SHP77 (cell line): ENCODE measurements at places on chromosomes 13 and 19.

DNA sequence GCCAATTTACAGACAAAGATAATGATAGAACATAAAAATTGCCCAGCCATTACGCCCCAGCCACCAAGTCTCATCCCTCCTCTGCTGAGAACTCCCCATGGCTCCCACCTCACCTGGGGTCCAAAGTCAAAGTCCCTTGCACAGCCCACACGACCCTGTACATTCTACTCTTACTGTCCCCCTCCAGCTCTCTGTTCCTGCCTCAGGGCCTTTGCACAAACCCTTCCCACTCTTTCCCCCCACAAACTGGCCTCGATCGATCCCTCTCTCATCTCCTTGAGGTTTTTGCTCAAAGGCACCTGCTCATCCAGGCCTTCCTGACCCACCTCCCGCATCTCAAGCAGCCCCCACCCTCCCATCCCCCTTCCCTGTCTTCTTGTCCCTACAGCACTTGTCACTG, 1.3 kb downstream of the DOCK6 start:
- DNase-seq, result no peak

DNA sequence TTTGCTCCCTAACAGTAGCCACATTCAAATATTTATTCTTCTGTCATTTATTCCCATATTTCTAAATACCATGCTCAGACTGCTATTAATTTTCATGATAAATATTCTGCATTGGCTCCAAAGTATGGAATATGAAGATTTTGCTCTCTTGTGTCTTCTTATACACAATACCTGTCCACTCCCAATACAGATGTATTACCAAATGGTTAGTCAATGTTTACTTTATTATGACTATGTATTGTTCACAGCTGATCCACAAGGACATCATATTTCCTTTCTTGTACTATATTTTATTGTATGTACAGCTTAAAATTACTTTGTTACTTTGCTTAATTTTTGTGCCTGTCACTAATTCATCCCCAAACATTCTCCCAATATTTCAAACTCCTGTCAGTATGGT, 322.3 kb downstream of the OXGR1 start:
- DNase-seq, result no peak

DNA sequence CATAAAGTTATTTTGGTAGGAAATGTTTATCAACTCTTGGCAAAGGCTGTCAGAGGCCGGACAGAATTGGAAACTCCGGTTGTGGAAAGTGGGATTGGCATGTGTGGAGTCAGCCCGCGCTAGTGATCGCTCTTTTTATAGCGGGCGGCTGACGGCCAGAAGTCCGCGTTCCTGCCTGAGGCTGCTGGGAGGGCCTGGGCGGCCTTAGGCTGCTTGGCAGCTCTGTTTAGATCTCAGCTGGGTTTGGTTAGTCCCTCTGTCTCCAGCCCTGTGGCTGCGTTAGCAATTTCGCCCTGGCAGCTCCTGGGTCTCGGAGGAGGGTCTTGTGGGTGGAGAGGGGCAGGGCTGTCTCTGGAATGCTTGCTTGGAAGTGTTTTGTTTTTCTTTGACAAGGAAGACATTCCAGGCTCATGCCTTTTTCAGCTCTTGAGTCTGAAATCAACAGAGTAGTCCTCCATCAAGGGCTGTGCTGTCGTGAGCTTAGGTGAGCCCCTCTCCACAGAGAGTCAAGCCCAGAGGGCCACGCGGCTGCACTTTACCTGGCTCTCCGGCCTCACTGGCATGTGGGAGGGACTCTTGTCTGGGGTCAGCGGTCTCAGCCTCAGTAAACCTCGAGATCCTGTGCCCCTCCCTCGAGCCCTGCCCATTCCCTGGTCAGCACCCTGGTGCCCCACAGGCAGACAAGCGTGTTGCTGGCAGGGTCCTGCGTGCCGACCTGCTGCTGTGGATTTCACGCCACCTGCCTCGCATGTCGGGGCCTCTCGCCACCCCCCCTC, 22.5 kb downstream of the DOT1L start:
- no peak for DNase-seq

GRCh38 chr13:48636550-48636949, 17.2 kb upstream of the CYSLTR2 start:
- no peak for DNase-seq

- no peak for DNase-seq
These were observed 178.4 kb upstream of the SERP2 start for GRCh38 chr13:44195245-44195644.

DNA sequence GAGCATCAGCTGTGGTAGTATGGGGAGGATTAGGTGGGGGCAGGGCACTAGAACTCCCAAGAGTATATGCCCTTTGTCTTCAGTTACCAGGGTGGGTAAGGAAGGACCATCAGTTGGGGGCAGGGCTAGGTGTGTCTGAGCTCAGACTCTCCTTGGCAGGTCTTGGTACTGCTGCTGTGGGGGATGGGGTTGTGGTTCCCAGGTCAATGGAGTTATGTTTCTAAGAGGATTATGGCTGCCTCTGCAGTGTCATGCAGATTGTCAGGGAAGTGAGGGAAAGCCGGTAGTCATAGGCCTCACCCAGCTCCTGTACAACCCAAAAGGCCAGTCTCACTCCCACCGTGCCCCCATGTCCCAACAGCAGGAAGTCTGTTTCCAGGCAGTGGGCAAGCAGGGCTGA, 8.8 kb upstream of the ZNF578 start:
- DNase-seq, result no peak

GRCh38 chr19:2375353-2376121, 15.5 kb downstream of the TMPRSS9 start:
- no peak for DNase-seq

- no peak for DNase-seq
These were observed 23.4 kb upstream of the SLC7A10 start for GRCh38 chr19:33248954-33249613.

DNA sequence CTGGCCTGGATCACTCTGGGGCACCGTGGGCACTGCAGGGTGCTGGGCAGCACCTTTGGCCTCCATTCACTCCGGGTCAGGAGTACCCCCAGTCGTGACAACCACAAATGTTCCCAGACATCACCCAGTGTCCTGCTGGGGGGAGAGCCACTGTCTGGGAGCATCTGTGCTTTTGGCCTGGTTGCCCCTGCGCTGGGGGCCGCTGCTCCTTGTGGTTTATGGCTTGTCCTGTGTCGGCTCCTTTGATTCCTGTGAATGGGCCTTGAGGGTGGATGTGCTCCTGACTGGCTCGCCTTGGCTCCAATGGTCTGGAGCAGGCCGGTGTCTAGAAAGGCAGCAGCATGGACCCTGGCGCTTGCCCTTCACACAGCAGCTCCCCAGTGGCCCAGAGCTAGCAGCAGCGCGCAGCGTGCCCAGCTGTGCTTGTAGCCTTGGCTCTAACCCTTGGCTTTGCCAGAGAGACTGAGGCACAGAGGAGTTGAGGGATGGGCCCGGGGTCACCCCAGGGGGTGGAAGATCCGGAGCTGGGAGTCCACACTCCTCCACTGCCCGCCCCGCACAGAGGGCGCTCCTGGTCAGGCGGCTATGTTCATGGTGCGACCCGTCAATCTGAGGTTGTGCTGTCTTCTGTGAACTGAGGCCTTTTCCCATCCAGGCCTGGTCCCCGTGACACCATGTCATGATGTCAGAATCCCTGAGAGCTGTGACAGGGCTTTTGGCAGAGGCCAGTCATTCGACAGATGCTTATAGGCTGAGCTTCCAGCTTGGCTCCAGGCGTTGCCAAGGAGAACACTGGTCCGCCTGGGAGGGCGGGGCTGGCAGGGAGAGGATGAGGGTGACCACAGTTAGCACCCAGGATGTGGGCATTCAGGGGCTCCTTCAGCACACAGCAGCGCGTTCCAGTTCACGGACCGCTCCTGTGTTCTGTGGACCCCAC, 4.1 kb downstream of the DAZAP1 start:
- no peak for DNase-seq

- no peak for DNase-seq
These were observed 4.9 kb upstream of the LYPD3 start for GRCh38 chr19:43470288-43470687.

- DNase-seq, result no peak
These were observed 30.3 kb upstream of the PDCD5 start for GRCh38 chr19:32550666-32551065.

DNA sequence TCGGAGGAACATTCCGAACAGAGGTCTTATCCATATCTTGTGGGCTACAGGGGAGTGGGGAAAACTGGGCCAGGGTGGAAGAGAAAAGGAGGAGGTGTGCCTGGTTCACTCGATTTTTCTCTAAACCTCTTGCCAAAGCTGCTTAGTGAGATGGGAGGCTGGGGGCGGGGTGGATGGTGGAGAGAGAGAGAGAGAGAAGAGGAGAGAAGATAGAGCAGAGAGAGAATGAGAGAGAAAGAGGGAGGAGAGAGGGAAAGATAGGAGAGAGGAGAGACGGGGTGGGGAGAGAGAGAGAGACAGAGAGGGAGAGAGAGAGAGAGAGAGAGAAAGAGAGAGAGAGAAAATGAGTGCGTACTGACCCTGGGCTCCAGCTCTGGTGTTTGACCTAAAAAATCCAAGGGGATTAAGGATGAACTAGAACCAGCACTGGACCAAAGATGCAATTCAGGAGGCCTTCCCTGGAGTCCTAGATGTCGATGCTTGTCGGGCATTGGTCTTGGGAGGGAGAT, 14.1 kb downstream of the NOVA2 start:
- DNase-seq, result no peak

DNA sequence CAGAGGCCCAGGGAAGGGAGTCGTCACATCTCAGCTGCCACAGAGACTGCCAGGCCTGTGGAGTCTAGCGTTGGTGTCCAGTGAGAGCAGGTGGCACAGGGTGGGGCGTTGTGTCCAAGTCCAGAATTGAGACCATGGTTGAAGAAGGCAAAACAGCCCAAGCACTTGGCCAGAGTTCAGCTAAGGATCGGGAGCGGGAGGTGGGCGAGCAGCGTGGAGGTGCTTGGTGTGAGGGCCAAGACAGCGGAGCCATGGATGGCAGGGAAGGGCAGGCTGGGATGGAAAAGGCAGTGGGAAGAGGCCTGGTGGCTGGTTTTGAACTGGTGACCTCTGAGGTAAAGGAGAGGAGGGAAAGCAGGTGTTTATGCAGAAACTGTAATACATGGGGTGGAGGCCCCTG, 8.0 kb downstream of the IGFLR1 start:
- no peak for DNase-seq

GRCh38 chr13:107977071-107977574, 238.2 kb downstream of the LIG4 start:
- DNase-seq, result peak; percentile 68
